ENCODE measurements at places on chromosomes 2 and 18. TPM values are rescaled to one million over a fixed set of nuclear protein-coding genes. Genes with fewer than 3 reads are reported as not detected.
A peak's percentile ranks its signal among the peaks of the same experiment; 100 is the strongest.

Gene CNDP1
- not detected for total RNA-seq

DNA sequence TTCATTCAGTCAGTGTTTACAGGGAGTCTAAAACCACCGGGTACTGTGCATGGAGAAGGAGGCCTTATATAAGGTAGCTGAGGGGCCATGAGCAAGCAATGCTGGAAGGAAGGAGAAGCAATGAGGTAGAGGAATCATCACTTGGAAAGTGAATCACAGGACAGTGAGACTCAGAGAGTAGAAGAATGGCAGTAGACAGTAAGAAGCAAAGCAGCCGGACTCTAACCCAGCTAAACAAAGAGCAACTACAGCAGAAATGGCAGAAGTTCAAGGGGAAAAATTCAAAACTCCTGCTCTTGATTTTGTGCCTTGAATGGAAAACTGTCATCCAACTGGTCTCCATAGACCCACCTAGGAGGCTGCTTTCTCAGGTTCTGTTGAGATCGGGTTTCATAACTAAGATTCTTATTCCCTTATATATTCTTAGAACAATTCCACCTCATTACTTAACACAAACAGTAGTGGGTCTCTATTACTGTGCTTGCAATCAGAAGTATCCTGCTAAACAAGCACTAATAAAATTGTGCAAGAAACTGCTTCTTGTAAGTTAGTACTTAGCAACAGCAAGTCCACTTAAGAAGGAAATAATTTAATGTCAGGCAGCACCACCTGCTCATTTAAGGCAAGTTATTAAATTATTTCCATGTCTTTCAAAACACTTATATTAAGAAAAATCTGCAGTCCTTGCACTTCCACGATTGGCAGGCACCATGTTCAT is 68.0 kb downstream of the RBMS1 start:
- peak; percentile 81 for DNase-seq

Gene VAMP8
- total RNA-seq: 0.83 TPM

DNA sequence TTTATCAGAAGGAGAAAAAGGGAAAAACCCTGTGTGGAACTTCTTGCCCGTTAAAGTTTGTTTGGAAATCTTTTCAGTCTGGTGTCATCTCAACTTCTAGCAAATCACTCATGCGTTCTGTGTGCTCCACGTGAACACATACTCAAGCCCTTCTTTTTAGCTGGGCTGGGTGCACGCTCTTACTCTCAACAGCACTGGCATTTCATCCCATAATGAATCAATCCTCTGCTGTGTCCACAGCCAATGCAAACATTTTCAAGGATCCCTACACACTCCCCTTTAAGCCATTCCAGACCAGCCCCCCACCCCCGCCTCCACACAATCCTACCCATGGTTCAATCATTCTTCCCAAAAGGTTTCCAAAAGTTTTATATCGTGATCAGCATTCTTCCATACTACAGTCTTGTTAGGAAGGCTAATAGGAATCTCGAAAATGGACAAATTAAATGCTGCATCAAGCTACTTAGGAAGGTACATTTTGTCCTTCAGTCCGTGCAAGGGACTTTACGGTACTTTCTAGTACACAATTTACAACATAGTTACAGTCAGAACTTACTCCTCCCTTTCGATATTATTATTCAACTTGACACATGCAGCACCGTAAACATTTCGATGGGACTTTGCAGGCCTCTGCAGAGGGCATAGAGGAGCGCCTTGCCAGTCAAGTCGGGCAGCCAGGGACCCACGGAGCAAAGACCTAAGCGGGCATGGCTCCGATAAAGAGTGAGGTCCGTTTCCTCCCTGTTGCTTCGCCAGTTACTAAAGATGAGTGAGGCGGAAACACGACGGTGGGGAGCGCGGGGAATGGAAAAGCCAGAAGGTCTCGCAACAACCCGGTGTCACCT is 1.4 kb downstream of the PTGR3 start:
- peak; percentile 73 for DNase-seq

DNA sequence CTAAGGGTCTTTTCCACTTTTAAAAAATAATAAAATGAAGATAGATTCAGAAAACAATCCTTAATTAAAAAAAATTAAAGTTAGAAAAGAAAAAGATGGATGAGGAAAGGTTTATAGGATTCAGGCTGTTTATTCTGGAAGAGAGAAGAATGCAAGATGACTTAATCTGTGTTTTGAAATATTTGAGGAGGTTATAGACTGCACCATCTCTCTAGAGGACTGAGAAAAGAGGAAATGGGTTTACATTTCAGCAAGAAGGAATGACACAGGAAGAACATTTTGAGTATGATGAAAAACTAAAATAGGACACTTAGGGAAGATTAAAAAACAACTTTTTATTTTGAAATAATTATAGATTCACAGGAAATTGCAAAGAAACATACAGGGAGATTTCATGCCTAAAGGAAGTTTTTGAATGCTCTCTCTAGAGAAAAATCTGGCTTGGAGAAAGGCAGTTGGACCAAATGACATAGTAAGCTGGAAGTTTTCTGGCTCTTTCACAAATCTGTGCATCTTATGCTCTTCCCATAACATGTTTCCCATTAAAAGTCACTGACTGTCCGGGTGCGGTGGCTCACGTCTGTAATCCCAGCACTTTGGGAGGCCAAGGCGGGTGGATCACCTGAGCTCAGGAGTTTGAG is 75.0 kb downstream of the CERS6 start:
- peak; percentile 50 for DNase-seq

Gene SPDYA
- total RNA-seq: not detected

GRCh38 chr2:241903121-241904010 is 33.8 kb downstream of the RTP5 start:
- DNase-seq: no peak

DNA sequence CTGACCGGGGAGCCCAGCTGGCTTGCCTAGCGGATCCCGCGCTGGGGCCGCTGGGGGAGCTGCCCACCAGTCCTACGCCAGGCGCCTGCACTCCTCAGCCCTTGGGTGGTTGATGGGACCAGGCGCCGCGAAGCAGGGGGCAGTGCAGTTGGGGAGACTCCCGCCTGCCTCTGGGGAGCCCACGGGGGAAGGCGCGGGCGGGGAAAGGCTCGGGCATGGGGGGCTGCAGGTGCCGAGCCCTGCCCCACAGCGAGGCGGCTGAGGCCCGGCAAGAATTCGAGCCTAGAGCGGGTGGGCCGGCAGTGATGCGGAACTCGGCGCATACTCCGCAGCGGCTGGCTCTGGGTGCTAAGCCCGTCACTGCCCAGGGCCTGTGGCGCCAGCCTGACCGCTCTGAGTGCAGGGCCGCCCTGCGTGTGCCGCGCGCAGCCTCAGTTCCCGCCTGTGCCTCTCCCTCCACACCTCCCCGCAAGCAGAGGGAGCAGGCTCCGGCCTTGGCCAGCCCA is 249.1 kb upstream of the TEKT4 start:
- no peak for DNase-seq

Gene MDH1B
- 0.54 TPM for total RNA-seq

DNA sequence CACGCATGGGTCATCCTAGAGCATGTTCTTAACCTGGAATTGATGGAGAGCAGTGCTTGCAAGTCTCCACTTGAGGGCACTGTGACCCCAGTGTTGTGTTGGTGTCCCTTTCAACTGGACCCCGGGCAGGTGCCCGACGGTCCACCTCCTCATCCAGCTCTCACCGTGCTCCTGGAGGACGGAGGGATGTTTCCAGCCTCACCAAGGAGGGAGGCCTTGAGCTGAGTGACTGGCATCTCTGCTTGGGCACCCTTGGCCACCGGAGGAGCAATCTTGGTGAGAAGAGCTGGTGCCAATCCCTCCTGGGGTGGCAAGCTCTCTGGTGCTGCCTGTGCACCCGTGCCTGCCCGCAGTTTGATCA is 45.4 kb upstream of the ASB18 start:
- DNase-seq: no peak

Gene TAF1B
- total RNA-seq: 19.9 TPM

DNA sequence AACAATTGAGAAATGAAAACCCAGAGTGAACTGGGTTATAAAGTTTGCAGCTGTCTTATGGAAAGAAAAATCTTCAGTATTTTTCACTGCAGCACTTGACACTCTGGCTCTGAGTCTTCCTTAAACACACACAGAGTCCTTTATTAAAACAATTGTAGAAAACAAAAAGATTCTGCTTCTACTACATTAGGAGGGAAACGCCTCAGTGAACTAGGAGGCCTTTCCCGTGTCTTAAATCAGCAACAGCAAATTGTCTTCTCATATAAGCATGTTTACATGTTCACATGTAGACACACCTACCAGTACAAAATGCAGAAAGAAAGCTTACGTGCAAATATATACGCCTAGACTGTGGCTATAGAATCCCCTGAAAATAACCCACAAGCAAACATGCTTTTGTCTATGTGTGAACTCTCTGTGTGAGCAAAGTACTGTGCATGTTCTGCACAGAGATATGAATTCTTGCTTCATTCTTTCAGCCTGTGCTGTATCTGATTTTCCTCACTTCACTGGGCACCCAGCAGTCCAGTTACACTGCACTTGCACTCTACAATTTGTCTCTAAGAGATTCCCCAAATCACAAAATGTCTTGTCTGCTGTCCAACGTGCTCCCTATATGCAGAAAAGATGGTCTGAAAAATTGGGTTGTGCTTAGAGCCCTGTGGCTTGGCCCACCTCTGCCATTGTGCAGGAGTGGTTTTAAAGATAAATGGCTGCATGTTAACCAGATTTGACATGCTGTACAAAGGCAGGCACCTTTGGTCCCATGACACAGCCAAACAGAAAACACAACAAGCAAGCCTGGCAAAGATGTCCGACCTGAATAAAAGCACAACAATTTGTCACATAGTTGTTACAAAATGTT is 24.5 kb downstream of the ZEB2 start:
- DNase-seq: no peak

Gene MPHOSPH10
- total RNA-seq: 15.6 TPM

GRCh38 chr2:66192888-66193287 is 242.0 kb upstream of the MEIS1 start:
- no peak for DNase-seq

DNA sequence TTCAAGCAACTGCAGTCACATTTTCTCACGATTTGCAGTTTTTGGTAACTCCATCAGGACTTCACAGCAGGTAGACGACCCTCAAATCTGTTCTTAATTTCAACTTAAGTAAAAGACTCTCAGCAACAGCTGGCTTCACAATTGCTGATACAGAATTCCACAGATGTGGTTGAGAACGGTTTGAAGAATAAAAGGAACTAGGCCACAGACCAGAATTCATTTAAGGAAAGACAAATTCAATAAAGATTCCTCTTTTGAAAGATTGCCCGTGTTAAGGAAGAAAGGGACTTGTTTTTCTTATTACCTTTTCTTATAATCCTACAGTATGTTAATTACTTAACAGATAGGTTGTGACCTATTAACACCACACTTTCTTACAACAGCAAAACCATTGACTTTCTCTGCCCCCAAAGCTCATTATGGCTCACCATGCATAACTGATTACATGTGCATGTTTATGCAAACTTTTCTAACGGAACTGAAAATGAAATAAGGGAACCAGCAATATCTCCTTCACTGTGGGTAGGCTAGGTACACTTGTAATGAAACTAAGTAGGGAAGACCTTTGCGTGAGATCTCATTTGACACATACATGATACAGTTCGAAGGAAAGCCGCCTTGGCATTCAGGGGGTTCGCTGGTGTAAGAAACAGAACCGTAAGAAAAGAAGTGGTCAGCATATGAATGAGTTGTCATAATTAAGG is 4.7 kb upstream of the ZNF516 start:
- no peak for DNase-seq

DNA sequence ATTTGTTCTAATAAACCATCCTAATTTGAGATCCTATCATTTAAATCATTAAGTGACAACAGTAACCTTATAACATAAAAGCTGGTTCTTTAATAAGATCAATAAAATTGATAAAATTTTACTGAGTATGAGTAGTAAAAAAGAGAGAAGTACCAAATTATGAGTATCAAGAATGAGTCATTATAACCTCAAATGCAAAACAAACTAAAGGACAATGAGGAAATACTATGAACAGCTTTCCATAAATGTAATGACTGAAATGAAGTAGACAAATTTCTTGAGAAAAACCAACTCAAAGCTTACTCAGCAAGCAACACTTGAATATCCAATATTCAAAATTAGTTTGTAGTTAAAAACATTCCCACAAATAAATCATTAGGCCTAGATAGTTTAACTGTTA is 433.0 kb downstream of the ZEB2 start:
- peak; percentile 62 for DNase-seq

DNA sequence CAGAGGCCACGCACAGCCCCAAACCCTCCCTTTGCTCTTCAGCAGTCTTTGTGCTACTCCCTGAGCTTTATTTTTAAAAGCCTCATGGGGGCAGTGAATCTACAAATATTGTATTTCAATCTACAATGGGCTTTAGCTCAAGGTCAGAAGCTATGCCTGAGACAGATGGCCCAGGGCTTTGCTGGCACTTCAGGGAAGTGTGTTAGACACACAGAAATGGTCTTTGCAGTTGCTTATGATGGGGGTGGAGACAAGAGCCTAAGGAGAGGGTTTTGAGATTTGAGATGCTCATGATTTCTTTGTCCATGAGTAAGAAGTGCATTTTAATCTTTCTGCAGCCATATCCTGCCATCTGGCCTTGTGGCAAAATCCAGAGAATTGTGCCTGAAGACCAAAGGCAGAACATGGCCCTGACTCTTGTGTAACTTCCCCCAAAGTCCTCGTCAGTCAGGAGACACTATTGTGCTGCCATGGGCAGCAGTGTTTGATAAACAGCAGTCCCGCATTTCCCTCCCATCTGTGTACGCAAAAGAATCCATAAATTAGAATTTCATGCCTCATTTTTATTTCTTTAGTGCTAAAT is 92.6 kb downstream of the VAPA start:
- peak; percentile 28 for DNase-seq

DNA sequence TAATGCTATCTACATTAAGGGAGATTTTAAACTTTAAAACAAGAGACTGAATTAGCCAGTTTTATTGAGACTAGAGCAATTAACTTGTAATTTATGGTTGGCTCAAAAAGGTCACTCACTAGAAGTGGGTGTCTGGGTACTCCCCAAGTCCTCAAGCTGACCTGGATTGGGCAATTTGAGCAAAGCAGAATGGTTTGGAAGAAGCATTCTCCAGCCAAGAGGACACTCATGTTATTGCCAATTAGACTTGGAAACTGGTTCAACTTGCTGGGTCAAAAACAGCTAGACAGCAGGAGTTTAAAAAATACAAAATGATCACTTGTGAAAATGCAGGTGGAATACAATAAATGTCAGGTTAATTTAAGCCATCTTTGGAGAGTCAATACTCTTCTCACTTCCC is 29.5 kb upstream of the MYO1B start:
- DNase-seq: no peak

Gene MRPS9
- 20.6 TPM for total RNA-seq

Gene LAMA1
- 11.4 TPM for total RNA-seq

DNA sequence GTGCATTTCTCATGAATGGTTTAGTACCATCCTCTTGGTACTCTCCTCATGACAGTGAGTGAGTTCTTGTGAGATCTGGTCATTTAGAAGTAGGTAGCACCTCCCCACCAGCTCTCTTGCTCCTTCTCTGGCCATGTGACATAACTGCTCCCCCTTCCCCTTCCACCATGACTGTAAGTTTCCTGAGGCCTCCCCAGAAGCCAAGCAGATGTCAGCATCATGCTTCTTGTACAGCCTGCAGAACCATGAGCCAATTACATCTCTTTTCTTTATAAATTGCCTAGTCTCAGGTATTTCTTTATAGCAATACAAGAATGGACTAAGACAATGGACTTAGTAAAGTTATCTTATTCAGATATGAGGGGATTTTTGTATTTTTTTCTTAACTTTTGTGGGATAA is 43.0 kb downstream of the FTCDNL1 start:
- no peak for DNase-seq

- peak; percentile 59 for DNase-seq
Measured at GRCh38 chr2:111634050-111634794, 249.8 kb downstream of the ANAPC1 start.
